ENCODE measurements at places on chromosomes 13 and 19. TPM values are rescaled to one million over a fixed set of nuclear protein-coding genes. Genes with fewer than 3 reads are reported as not detected.
A peak's percentile ranks its signal among the peaks of the same experiment; 100 is the strongest.

- peak; percentile 56 for DNase-seq
Measured at GRCh38 chr19:3210347-3211017, 14.0 kb upstream of the CELF5 start.

GRCh38 chr13:110218581-110219201 is 88.3 kb downstream of the COL4A1 start:
- no peak for DNase-seq

GRCh38 chr13:36841391-36841790 is 22.4 kb downstream of the RFXAP start:
- no peak for DNase-seq

GRCh38 chr19:17873786-17874757 is 2.3 kb downstream of the SLC5A5 start:
- DNase-seq = peak; percentile 71

DNA sequence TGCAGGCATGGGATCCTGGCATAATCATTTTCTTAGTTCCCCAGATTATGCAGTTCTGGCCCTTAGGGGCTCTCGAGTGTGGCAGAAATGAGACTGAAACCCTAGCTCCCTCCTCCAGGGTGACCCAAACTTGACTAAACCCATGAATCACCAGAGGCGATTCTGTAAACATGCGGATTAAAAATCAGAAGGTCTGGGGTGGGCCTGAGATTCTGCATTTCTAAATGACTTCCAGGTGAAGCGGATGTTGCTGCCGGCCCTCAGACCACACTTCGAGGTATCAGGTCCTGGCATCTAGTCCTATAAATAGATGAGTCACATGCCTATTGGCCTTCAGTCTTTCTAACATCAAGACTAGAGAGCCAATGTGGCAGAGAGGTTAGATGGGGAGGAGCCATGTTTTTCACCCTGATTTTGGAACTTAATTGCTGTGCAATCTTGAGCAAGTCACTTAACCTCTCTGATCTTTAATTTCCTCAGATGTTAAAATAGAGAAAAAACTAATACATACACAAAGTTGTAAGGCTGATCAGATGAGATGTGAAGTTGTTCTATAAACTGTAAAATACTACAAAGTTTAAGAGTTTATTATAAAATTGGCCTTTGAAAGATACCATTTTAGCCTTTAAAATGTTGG is 431.2 kb downstream of the FOXO1 start:
- DNase-seq = no peak

DNA sequence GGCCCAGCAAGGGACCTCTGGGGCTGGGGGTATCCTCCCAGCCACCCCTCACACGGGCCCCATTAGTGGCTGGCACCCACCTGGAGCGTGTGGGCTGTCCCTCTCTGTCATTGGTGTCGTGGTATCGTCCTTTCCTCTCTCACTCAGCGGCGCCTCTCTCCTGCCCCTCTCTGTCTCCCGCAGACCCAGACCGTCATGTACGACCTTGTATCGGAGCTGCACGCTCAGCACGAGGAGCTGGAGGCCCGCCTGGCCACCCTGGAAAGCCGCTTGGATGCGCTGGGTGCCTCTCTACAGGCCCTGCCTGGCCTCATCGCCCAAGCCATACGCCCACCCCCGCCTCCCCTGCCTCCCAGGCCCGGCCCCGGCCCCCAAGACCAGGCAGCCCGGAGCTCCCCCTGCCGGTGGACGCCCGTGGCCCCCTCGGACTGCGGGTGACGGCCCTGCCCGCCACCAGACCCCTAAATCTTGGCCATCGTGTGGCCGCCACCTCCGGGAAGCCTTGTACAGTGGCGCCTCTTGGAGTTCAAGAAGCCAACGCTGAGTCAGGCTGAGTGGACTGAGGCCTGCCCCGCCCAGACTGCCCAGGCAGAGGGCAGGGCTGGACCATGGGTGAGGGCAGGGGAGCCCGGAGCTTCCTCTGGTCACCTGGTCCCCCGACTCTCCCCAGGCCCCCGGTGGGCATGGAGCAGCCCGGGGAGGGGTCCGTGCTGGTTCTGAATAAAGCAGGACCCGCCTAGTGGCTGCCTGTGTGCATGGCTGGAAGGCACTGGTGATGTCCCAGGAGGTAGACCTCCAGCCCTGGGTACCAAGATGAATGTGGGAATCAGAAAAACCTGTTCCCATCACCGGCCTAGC is 9.8 kb upstream of the ARRDC2 start:
- DNase-seq = no peak

DNA sequence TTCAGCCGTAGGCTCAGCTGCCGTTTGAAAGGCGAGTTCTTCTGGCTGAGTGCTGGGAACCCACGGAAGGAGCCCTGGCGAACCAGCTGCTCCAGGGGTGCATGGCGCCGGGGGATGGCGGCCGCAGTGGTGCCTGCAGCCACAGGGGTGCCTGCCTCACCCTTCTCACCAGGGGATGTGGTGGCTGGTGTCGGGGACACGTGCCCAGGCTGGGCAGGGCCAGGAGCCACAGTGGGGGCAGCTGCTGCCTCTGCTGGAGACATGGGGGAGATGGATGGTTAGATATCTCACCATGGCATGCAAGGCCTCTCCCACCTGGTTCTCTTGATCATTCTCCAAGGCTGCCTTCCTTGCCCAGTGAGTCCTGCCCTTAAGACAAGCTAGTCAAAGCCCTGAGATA is 17.1 kb downstream of the NUMBL start:
- no peak for DNase-seq

GRCh38 chr13:74219566-74219965 is 85.4 kb upstream of the KLF12 start:
- no peak for DNase-seq

DNA sequence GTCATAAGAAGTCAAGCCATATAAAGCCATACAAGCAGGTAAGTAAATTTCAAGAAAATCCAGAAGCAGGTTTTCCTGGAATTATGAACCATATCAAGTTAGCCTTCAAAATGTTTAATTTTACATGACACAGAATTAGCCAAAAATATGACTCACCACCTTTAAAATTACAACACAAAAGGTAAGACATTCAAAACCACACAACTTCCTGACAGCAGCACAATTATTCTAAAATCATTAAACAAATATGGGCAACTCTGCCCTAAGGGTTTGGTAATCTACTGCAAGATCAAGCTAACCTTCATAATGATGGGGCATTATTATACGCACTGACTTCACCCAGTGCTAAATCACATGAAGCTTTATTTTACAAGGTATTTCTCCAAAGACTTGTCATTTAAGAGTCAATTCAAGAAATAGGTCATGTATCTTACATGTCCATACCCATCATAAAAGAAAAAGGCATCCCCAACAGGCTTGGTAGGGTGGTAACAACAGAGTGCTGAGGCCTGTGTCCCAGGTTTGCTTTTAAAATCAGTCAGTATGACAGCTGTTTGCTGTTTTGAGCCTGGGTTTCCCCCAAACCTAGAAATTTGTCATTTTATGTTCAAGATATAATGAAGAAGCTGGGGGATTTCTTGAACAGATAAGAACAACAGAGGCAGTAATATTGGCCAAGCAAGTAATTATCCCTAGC is 15.2 kb downstream of the RCBTB1 start:
- no peak for DNase-seq

DNA sequence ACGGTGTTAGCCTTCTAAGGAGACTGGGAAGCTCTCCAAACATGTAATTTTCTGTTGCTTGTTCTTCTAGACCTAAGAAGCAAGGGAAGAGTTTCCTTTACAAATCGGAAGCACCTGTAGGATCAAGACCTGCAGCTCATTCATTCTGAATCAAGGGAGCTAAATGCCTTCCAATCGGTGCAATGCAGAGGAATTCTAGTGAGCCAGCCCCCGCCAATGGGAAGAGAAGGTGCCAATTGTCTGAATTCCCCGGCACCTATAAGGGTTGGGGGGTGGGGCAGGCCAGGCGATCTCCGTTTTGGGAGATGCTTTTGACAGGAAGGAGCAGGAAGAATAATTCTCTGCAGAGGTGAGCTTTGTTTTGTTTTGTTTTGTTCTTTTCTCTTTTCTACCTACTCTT is 7.1 kb upstream of the NLRP13 start:
- DNase-seq = no peak

DNA sequence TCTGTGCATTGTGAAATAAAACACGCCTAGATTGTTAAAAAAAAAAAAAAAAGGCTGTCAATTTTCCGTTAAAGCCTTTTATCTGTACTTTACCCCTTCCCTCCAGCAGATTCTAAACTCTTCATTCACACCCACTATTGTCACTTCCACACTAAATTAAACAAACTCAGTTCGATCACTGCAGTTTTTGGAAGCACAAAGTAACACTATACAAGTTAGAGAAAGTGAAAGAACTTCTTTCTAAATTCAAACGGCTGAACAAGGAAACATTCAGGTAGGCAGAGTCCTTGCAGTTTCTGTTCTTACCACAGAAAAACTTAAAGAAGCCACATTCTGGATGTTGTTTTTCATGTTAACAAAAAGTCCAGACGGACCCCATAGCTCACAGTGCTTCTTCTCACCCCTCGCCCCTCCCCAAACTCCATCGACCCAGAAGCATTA is 27.5 kb upstream of the UBE2L5 start:
- DNase-seq = no peak

GRCh38 chr19:51621178-51621577 is 9.0 kb downstream of the SIGLEC5 start:
- DNase-seq = no peak

DNA sequence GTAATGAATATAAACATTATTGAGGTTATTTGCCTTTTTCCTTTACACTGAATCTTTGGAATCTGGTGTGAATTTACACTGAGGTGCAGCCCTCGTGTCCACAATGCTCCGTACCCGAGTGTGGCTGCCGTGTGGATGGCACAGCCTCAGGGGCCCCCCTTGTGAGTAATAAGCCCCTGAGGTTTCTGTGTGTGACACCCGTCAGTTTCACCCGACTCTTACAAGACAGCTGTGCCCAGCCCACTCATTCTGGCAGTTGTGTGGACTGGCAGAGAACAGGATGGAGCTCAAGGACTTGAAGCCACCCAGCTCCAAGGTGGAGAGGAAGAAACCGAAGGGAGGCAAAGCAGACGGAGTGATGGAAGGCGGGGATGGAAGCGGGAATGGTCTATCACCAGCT is 7.8 kb downstream of the PROZ start:
- DNase-seq = no peak

- no peak for DNase-seq
Measured at GRCh38 chr13:43698009-43698408, 88.8 kb downstream of the ENOX1 start.

DNA sequence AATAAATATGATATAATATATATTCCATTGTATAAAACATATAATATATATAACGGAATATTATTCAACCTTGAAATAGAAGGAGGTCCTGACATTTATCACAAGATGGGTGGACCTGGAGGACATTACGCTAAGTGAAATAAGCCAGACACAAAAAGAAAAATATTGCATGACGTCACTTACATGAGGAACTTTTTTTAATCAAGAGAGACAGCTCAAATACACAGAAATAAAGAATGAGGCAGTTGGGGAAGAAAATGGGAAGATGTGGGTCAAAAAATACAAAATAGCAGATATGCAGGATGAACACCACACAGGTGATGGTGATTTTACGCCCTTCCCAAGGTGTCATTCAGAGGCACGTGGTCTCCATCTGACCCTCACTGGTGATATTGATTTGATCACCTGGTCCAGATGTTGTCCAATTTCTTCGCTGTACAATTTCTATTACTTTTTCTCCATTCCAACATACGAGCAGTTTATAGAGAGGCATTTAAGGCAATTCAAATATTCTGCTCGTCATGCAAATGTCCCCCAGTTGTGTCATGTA is 513 bp upstream of the ZNF317 start:
- DNase-seq = no peak

DNA sequence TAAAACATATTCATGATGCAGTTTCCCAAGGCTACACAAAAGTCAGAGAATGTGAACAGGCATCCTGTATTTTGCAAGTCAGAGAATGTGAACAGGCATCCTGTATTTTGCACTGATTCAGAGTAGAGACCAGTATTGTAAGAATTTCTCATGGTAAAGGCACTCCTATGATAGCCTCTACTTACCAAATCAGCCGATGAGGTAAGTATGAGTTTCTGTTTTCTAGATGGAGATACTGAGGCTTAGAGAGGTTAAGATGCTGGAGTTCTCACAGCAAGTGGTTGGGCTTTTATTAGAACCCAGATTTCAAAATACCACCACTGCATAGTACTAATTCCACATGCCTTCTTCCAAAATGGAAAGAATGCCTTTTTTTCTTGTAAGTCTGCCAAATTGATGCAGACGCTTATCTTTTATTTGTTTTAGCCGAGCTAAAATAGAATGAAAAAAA is 12.3 kb downstream of the TPT1 start:
- DNase-seq = no peak

DNA sequence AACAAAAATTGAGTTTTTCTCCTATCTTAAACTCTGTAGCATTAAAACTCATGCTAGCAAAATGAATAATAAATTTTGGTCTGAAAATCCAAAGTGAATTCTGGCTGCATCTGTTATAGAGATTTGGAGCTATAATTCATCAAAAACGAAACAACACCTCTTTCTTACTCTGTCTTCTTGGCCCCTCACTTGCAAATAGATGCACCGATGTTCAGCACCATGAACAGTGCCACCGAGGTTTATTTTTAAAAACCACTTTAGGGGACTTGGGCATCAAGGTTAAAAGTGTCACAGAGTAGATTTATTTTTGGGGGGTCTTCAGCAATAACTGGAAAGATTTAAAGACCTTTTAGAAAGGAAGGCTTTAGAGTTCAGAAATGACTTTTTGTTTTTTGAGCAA is 26.1 kb upstream of the EID2 start:
- no peak for DNase-seq

DNA sequence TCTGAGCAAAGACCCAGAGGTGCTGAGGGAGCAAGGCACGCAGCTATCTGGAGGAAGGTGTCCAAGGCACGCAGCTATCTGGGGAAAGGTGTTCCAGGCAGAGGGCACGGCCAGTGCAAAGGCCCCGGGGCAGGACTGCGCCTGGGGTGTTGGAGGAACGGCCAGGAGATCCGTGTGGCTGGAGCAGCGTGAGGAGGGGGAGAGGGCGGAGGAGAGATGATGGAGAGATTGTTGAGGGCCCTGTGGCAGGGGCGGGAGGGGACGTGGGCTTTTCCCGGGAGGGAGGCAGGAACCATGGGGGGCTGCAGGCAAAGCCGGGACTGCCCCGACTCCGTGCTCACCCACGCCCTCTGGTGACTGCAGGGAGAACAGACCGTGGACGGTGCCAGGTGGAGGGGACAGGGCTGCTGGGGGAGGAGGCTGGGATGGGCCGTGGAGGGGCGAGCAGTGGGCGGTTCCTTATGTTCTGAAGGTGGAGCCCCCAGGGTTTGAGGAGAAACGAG is 13.3 kb upstream of the MISP start:
- peak; percentile 39 for DNase-seq

DNA sequence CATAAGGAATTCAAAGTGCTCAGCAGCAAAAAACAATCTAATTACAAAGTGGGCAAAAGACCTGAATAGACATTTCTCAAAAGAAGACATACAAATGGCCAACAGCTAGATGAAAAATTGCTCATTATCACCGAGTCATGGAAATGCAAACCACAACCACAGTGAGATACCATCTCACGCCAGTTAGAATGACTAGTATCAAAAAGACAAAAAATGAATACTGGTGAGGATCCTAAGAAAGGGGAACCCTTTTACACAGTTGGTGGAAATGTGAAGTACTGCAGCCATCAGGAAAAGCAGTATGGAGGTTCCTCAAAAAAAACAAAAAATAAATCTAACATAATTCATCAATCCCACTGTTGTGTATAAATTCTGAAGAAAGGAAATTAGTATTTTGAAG is 1206.1 kb downstream of the EFNB2 start:
- no peak for DNase-seq

The SHISA7 gene
- total RNA-seq = not detected

The CRX gene
- not detected for total RNA-seq

The ZNF534 gene
- total RNA-seq = not detected

The LRRC4B gene
- total RNA-seq = not detected

The POLR1D gene
- total RNA-seq = 160 TPM

The HIF3A gene
- total RNA-seq = not detected

The SPACA4 gene
- total RNA-seq = not detected

The MATK gene
- 2.9 TPM for total RNA-seq

The PTGER1 gene
- not detected for total RNA-seq

Measured in naive thymus-derived CD8-positive, alpha-beta T cell (primary cell).